NCI-H1048 (cell line): ENCODE measurements at places on chromosomes 12 and 14.

- DNase-seq, result no peak
Measured at GRCh38 chr14:100899884-100900771, 3.4 kb downstream of the RTL1 start.

- no peak for DNase-seq
Measured at GRCh38 chr12:123083661-123084571, 67.0 kb downstream of the PITPNM2 start.

DNA sequence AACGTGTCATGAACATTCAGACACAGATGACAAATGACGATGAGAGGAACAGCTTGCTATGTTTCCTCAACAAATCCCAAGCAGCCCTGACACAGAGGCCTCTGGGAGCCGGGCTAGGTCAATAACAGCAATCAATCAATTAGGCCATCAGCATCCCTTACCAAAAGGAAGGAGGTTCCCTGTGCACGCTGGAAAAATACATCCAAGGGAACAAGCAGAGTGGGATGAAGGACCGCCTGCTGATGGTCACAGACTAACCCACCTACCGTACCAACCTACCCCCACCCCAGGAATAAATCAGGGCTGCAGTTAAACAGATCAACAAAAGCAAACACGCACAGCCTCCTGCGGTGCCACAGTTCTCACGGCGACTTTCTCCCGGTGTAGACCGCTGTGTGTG, 265.1 kb upstream of the SFSWAP start:
- DNase-seq, result no peak

GRCh38 chr12:124323771-124324530, 29.1 kb downstream of the RFLNA start:
- no peak for DNase-seq

GRCh38 chr12:11746940-11747716, 97.7 kb downstream of the ETV6 start:
- no peak for DNase-seq

DNA sequence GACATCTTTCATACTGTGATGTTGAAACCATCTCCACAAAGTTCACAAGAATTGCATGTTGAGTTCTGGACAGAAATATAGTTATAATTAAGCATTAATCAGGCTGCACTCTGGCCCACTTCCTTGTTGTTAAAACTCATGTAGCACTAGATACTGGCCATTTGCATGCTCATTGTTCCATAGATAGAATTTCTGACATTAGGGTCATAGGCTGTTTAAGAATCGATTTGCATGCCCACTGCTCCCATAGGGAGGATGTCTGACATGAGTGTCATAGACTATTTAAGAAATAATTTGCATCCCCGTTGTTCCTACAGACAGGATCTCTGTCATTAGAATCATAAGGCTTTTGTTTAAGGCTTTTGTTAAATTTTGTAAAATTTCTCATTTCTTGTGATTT, 50.2 kb downstream of the MYF5 start:
- DNase-seq, result peak; percentile 13

GRCh38 chr14:29536886-29537511, 390.6 kb downstream of the PRKD1 start:
- DNase-seq, result no peak

- no peak for DNase-seq
Measured at GRCh38 chr12:31408763-31409162, 82.8 kb upstream of the SINHCAF start.

DNA sequence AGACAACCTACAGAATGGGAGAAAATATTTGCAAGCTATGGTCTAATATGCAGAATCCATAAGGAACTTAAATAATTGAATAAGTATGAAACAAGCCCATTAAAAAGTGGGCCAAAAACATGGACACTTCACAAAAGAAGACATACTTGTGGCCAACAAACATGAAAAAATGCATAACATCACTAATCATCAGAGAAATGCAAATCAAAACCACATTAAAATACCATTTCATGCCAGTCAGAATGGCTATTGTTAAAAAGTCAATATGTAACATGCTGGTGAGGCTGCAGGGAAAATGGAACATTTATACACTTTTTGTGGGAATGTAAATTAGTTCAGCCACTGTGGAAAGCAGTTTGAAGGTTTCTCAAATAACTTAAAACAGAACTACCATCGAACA, 945.4 kb upstream of the FLRT2 start:
- peak; percentile 51 for DNase-seq

- DNase-seq, result no peak
Measured at GRCh38 chr12:29589851-29590250, 92.4 kb upstream of the OVCH1 start.

DNA sequence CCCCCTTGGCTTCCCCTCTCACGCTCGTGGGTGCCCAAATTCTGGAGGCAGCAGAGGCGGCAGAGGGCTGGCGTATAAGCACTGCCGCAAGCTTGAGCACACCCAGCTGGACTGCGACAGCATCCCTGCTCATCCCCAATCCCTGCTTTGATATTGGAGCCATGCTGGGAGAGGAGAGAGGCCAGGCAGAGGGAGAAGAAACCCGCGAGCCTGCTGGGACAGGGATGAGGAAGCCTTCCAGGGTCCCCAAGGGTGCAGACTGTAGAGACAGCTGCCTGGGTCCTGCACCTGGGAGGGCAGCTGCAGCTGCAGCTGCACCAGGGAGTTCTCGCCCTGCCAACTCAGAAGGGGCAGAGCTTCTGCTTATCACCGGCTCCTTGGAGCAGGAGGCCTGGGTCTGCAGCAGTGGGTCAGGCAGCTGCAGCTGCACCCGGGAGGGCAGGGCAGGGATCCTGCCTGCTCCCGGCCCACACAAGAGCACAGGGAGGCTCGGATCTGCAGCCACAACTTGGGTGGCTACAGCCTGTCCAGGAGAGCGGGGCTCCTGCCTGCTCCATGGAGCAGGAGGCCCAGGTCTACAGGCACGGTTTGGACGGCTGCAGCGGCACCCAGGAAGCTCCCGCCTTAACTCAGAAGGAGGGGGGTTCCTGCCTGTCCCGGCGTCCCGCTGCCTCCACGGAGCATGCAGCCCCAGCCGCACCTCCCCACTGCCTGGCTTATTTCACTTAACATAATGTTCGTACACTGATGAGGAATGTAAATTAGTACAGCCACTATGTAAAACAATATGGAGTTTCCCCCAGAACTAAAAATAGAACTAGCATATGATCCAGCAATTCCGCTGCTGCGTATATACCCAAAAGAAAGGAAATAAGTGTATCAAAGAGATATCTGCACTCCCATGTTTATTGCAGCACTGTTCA, 60.4 kb upstream of the SGPP1 start:
- no peak for DNase-seq

DNA sequence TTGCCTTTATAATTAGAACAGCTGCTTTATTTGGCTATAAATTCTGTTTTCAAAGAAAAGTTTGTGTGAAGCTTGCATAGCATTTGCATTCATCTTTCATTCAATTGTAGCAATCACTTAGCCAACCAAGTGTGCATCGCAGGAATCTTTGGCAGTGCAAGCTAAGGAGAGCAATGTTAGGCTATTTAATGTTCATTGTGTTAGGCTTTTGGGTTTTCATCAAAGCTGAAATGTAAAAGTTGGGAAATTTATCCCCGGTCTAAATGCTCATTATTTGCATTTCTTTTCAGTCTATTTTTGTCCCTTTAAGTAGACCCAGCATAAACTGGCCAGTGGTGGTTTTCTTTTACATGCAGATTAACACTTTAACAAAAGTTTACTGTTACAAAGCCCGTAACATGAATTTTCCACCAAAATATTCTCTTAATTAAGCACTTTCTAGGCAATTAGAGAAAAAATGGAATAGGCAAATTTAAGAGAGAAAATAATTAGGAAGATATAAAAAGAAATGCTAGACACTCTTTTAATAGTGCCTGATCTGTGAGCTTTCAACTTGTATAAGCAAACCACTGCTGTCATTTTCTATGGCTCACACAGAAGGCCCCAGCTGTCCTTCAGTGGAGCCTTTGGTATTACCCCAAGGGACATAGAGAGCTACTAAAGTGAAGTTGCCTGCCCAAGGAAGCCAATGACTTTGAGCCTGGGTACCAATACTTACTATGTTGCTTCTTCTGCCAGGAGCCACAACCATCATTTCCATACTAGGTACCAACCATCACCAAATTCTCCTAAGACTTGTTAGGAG, 898.9 kb upstream of the SEL1L start:
- no peak for DNase-seq

DNA sequence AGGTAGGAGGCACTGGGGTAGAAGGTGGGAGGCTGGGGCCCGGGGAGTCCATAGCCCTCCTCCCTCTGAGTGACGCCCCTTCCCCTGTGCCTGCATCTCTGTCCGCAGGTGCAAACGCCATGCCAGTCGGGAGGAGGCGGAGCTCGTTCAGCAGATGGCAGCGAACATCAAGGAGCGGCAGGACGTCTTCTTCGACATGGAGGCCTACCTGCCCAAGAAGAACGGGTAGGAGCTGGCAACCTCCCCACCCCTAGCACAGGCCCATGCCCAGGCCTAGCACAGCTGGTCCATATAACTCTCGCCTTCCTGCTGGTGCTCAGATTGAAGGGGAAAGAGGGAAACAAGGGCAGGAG, 35.6 kb downstream of the TMEM120B start:
- no peak for DNase-seq

DNA sequence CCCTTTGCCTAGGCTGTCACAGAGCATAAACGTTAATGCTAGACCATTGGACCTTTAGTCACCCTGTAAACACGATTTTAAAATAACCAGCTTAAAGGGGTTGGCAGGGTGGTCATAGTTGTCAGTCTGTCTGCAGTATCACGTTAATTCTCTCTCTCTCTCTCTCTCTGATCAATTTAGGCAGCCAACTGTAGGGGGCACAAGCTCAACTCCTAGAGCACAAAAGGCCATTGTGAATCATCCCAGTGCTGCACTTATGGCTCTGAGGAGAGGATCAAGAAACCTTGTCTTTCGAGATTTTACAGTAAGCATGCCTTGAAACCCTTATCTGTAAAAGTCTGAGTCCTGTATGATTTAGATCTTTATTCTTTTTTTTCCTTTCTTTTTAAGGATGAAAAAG, 97.1 kb downstream of the SCAF11 start:
- DNase-seq, result no peak

DNA sequence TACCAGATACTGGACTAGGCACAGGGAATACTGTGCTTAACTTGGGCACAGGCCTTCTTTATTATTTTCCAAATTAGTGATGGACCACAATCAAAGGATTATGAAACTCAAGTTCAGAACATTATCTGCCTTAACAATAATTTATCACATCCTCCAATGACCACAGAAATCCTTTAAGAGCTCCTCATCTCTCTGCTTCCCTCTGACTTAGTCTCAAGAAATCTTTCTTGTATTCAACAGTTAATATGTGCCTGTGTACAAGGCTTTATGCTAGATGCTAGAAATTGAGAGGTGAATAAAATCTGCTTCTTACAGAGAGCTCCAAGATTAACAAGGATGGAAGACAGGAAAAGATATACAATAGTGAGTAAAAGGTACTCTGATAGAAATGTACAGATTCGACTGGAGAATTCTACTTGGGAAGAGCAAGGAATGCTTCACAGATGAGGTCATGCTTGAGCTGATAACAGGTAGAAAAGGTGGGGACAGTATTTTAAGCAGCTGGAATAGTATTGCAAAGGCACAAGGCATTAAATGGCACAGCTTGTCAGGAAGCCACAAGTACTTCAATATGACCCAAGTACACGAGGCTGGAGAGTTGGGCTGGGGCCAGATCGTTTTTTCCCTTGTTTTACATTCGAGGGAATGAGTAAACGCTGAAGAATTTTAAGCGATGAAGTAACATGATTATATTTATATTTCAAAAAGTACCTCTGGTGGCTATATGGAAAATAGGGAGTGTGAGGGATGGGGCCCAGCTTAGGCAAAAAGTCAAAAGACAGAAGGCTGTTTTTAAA, 55.1 kb upstream of the ARID2 start:
- no peak for DNase-seq

- no peak for DNase-seq
Measured at GRCh38 chr14:68947802-68948201, 31.3 kb downstream of the ACTN1 start.

DNA sequence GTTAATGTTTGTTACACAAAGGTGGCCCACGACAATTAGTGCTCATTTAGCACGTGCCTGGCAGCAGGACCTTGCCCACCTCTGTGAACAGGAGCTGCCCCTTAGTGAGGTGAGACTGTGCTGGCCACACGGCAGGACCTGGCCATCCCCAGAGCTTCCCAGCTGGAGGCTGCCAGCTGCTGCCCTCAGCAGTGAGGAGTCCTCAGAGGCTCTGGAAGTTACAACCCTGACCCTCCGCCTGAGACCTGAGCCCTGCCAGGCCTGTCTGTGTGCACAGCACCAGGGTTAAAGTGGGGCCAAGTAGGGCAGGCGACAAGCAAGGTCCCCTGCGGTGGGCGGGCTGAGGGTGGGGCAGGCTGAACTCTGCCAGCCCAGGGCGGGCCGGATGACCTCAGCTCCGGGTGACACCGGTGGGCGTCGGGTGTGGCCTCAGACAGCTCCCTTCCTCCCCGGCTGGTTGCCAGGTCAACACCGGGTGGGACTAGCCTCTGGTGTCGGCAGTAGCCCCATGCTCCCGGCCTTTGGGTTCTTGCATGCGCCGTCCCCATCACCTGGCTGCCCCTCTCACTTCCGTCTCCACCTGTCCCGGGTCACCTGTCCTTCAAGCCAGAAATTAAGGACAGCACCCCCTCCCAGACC, 9.2 kb upstream of the LBHD2 start:
- DNase-seq, result no peak

DNA sequence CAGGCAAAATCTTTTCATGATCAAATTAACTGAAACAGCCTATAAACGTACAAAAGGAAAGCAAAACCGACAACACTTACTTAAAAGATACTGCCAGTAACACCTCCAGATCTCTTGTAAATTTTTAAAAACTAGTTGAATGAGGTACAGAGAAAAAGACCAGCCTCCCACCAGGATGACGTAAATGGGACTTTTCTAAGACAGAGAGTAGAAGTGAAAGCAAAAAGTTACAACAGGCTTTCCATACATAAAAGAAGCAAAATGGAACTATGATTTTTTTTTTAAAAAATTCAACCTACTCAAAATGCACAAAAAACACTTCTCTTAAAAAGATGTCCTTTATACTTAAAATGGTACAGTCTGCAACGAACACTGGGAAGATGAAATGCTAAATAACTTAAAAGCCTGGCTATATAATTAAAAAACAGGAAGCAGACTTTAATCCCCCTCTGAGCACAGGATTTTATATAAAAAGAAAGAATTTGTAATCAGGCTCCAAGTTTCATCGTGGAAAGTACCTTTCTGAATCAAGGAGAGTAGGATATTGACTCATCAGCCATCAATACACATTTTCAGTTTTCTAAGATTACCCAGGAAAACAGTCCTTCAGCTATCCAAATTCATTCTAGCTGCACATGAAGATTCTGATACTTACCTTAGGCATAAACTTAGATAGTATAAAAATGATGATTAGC, 14.2 kb upstream of the MYO1A start:
- DNase-seq, result no peak

- no peak for DNase-seq
Measured at GRCh38 chr14:71610149-71610548, 322.1 kb upstream of the RGS6 start.

GRCh38 chr12:31797230-31797872, 68.5 kb upstream of the AMN1 start:
- no peak for DNase-seq

- no peak for DNase-seq
Measured at GRCh38 chr12:96880220-96880619, 26.8 kb upstream of the NEDD1 start.
